Activated T-helper 2 cell treated with anti-CD3 and anti-CD28 coated beads, Interferon-gamma antibody, Interleukin-2, Interleukin-4, amounts not matched to agents 10 μg/mL and 5 μg/mL and 100 μg/mL, durations not matched to agents 14 hours and 24 hours and 36 hours (primary cell): ENCODE measurements at places on chromosomes 7 and 10. TPM values are rescaled to one million over a fixed set of nuclear protein-coding genes. Genes with fewer than 3 reads are reported as not detected.

The HYAL4 gene
- not detected in 2 replicates for total RNA-seq

The EPO gene
- total RNA-seq, result 0.14 TPM in 1 of 2 replicates, not detected in the other

- peak; percentile 41 for DNase-seq
Observed at GRCh38 chr7:158957921-158958491, 101.6 kb downstream of the DYNC2I1 start.

The TWIST1 gene
- 1.2 and 2.2 TPM in 2 replicates for total RNA-seq

GRCh38 chr7:2521341-2521745 lies 1.8 kb downstream of the LFNG start:
- no peak for DNase-seq

- no peak for DNase-seq
Observed at GRCh38 chr7:141043616-141044015, 28.9 kb upstream of the MRPS33 start.

DNA sequence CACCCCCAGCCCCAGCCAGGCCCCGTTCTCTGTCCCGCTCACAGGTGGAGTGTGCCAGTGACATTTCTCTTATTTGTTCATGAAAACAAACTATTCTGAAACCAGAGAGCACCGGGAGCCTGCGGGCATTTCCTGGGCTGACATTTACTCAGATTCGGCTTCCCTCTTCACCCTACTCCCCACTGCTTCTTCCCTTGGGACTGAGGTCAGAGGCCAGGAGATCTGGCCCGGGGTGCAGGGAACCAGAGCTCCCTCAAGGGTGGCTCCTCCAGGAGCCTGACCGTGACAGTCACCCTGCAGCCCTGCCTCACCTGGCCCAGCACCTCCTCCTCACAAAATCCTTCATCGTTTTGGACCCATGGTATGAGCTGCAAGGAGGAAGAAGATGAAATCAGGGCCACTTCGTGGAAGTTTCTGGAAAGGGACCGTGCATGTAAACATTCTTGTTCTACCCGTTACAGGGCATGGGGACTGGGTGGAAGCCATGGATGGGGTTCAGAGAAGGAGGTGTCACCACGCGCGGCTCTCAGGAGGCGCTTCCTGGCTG lies 12.2 kb downstream of the BHLHA15 start:
- DNase-seq, result no peak

The ZDHHC6 gene
- total RNA-seq, result 42.9 and 43.2 TPM in 2 replicates
